ENCODE measurements at places on chromosomes 5 and 9.

GRCh38 chr9:88234114-88234513 is 95.8 kb upstream of the SPATA31C2 start:
- no peak for ATAC-seq

GRCh38 chr5:151259931-151260330 is 6.9 kb downstream of the GM2A start:
- no peak for ATAC-seq

GRCh38 chr5:10474521-10475075 is 32.9 kb downstream of the ROPN1L start:
- ATAC-seq: no peak

DNA sequence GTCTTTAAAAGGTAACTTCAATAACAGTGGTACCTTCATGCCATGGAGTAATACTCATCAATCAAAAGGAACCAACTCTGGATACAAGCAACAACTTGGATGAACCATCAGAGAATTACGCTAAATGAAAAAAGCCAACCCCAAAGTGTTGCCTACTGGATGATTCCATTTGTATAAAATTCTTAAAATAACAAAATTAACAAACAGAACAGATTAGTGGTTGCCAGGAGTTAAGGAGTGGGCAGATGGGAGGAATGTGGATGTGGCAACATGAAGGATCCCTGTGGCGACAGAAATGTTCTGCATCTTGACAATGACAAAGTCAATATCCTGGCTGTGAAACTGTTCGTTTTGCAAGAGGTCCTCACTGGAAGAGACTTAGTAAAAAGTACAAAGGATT is 50.5 kb downstream of the SPTLC1 start:
- no peak for ATAC-seq

GRCh38 chr5:26791433-26791832 is 247.0 kb downstream of the CDH9 start:
- ATAC-seq: no peak

DNA sequence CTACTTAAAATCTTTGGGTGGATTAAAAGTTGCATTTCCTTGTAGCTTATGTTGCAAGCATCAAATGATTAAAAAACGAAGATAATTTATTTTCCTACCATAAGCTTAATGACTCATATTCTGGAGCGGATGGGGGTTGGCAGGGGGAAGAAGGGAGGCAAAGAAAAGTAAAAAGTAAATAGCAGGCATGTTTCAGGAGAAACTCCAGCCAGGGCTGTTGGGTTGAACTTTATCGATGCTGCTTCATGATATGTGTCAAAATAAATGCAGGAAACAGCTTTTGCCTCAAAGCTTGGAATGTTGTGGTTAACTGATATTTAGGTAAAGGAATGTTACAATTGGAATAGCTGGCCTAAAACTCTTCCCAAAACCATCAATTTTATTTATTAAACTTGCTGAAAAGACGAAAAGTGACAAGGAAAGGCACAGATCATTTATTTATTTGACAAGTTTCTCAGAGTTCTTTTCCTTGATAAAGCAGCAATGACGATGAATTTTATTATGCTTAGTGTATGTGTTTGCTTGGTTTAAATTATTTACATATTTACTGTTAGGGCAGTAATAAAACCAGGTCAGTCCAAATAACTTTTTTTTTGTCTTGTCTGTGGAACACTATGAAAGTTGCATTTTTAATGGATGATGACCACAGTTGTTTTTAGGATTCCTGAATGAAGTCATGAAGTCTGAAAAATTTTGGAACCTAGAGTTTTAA is 177.9 kb downstream of the PCSK1 start:
- no peak for ATAC-seq

DNA sequence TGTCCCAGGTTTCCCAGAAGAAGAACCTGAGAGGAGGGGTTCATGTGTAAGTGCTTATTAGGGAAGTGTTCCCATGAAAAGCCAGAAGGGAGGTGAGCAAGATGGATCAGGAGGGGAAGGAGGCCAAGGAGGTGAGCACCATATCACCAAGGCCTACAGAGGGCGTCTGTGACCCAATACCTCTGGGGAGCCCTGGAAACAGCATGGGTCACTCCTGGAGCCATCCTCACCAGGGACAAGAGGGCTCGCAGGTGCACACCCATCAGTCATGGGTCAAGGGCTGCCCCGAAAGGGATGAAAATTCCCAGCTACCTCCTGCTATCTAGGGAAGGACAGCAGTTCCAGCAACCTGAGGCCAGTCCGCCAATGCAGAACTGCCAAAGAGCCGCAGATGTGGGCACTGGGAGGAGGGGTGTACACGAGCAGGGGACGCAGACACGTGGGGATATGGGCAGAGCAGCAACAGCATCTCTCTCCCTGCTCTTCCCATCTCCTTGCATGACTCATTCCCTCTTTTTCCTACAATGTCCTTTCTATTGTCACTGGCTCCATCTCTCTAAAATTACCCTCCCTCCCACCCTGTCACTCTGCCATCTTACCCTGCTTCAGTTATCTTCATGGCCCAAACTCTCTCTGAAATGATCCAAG is 167.6 kb upstream of the FSTL4 start:
- ATAC-seq: no peak

- ATAC-seq: no peak
Measured at GRCh38 chr9:128494746-128495129, 9.8 kb upstream of the GLE1 start.

GRCh38 chr5:169439362-169439761 is 138.4 kb upstream of the SLIT3 start:
- ATAC-seq: no peak

DNA sequence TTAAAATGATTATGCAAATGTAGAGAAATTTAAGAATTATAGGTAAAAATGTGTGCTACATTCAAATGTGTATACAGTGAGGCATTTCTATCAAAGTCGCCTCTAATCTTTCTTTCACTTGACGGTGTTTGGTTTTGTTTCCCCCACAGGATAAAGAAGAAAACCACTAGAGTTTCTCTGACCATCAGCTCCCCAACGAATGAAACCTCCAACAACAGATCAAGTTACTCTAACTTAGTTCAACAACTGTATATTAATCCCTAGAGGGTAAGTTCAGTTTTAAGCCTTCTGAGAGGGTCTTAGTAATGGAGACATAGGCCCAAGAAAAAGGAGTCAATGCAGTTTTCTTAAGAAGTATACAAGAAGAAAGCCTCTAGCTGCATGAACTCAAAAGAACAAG is 11.5 kb upstream of the MYOT start:
- ATAC-seq: no peak

- no peak for ATAC-seq
Measured at GRCh38 chr5:150060471-150060870, 25.9 kb downstream of the CSF1R start.

DNA sequence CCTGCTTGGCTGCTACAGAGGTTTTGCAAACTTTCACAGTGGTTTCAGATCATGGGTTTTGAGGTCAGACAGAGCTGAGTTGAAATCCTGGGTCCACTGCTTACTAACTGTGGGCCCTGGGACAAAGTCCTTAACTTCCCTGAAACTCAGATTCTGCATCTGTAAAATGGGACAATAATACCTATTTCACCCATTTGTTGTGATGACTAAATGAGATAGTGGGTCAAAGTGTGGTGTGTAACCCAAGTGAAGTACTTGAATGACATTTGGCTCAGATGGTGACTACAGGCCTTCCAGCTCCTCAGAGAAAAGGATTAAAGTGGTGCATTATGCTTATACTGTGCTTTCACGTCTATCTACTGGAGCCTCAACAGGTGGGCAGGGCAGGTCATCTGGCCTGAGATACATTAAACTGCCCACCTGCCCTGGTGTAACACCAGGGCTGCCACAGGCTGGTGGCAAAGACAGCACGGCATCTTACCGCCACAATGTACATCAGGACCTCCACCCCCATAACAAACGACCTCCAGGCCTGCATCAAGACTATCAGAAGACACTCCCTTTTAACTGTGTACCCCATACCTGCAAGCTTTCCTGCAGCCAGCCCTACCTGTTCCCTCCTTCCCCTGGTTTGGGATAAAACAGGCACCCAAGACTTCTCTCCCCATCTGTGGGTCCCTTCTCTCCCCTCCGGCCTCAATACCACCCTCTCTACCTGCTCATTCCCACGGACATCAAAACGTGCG is 846 bp upstream of the TRAF1 start:
- no peak for ATAC-seq

DNA sequence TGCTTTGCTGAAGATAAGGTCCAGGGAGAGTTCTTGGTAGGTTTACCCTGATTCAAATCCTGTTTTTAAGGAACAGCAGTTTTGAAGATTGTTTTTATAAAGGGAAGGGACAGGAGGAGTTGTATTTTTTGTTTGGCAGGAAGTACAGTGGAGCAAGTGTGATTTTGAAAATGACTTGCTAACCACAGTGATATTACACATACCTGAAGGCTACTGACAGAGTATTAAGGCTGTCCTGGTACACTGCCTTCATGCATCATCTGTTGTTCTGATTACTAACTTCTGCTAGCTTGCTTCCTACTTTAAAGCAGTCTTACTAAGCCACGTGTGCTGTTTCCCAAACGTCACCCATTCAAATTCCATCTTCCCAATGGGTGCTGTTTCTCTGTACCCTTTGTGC is 559.5 kb upstream of the SGCD start:
- ATAC-seq: no peak

DNA sequence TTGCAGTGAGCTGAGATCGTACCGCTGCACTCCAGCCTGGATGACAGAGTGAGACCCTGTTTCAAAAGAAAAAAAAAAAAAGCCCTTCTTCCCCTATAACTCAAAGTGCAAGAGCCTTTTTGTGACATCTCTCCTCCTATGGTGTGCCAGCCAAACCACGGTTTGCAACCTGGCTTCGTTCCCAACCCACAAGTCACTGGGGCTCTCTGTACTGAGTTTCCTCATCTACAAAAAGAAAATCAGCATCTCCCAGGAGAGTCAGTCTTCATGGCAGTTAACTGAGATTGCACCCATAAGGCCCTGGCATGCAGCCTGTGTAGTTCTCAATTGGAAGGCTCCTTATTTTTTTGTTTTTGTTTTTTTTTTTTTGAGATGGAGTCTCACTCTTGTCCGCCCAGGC is 14.8 kb downstream of the ODF2 start:
- no peak for ATAC-seq

- no peak for ATAC-seq
Measured at GRCh38 chr9:133998915-133999595, 6.9 kb upstream of the VAV2 start.

DNA sequence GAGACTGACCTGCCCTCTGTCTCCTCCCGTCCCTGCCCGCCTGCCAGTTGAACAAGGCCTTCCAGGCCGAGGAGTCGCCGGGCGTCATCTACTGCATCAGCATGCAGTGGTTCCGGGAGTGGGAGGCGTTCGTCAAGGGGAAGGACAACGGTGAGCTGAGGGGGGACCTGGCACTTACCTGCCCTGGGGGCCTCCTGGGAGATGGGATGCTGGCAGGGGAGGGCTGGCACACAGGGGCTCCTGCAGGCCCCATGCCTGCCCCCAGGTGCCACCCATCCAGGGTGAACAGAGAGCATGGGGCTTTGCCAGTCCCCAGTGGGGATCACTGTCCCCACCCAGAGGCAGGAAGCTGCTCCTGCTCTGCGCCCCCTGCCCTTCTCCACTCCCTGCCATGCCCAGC is 43.0 kb downstream of the USP20 start:
- ATAC-seq: no peak

GRCh38 chr5:87825583-87825982 is 412.9 kb upstream of the CCNH start:
- ATAC-seq: no peak

DNA sequence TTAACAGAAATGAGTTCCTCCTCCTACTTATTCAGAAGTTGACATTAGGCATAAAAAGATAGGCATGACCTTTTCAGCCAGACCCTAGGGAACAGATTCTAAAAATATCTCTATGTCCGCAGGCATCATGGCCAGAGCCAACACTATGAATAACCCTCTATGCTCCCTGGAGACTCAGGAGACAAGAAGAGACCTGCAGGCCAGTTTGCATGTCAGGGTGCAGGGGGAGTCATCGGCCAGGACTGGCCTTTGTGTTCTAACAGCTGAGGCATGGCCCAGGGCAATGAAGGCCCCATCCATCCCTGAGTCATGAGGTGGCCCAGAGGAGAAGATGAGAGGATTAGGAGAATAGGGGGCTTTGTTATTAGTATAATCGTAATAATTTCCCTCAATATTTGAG is 93.8 kb downstream of the TMEM215 start:
- no peak for ATAC-seq

GRCh38 chr5:61386045-61386800 is 54.2 kb downstream of the ZSWIM6 start:
- ATAC-seq: no peak

- no peak for ATAC-seq
Measured at GRCh38 chr9:110089681-110090370, 118.1 kb downstream of the C9orf152 start.

GRCh38 chr5:61586096-61587084 is 254.3 kb downstream of the ZSWIM6 start:
- ATAC-seq: no peak

GRCh38 chr5:134145041-134145757 is 30.7 kb downstream of the TCF7 start:
- no peak for ATAC-seq

DNA sequence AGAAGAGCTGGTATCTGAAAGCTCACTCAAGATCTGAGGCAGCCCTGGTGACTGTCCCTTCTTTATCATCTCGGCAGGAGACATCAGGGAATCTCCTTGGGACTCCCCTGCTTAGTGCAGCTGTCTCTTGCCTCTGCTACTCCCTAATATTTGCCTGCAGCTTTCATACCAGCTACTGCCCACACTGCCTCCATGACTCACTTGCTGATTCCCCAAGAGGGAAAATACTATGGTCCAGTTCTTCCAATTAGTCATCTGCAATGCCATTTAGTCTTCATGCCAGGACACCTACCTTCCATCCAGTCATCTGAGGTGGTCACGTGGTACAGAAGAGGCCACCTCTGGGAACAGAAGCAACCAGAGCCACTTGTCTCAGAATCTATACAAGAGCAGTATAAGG is 270.8 kb downstream of the NTRK2 start:
- no peak for ATAC-seq

GRCh38 chr9:13444245-13445102 is 165.0 kb upstream of the MPDZ start:
- no peak for ATAC-seq

DNA sequence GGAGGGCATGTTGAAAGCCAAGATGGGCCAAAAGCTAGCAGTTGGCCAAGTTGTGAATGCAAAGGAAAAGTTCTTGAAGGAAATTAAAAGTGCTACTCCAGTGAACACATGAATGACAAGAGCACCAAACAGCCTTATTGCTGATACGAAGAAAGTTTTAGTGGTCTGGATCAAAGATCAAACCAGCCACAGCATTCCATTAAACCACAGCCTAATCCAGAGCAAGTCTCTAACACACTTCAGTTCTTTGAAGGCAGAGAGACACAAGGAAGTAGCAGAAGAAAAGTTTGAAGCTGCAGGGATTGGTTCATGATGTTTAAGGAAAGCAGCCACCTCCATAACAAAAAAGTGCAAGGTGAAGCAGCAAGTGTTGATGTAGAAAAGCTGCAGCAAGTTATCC is 71.6 kb downstream of the ERCC6L2 start:
- ATAC-seq: no peak

Data from stimulated activated memory B cell treated with anti-CD40 and anti-IgM and Interleukin-4, amounts not matched to agents 10 μg/mL and 1 μg/mL and 100 μg/mL, for 72 hours (primary cell).